ENCODE measurements at places on chromosomes 4 and X. TPM values are rescaled to one million over a fixed set of nuclear protein-coding genes. Genes with fewer than 3 reads are reported as not detected.

The P2RY10 gene
- 169 TPM for total RNA-seq

The COL4A6 gene
- not detected for total RNA-seq

GRCh38 chr4:122762966-122763716 is 30.6 kb downstream of the BBS12 start:
- H3K27me3 ChIP-seq: no peaks in the 10 kb centered on the region
- peaks cover 13% of the 10 kb centered on the region for H3K4me1 ChIP-seq
- no peak for DNase-seq
- no peaks in the 10 kb centered on the region for H3K36me3 ChIP-seq
- H3K4me3 ChIP-seq: no peak overlapping the region

DNA sequence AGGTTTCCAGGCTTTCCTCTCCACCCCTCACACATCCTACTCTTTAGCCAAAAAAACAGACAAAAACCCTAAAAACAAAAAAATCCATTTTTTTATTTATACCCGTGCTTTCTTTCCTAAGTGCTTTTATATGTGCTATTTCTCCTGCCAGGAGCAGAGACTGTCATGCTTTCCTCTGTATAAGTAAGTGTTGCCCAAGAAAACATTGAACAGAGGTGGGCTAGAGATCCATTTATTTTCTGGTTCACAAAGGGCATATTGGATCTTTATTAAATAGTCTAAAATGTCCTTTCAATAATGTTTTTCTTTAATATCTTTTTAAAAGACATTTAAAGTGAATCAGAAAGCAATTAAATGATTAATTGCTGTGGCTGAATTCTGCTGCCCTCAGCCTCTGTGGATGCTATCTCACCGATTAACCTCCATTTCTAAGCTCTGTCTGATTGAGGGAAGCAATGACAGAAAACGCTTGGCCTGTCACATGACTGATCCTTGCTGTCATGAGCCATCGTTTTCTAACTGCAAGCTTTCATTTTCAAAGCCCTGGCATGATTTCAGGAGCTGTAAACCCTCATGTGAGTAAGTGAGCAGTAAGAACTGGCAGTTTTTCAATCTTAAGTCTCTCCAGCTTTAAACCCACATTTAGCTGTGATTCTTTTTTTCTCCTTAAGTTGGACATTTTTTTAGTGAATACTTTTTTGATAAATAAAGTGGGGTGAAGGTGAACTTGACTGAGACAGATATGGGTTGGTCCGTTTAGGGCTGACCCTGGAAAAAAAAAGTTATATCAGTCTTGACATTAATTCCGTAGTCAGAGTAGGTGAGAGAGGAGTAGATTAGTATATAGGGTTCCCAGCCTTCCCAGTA is 180.7 kb upstream of the PGRMC2 start:
- no peak overlapping the region for H3K27ac ChIP-seq
- no peaks in the 10 kb centered on the region for H3K27me3 ChIP-seq
- H3K4me1 ChIP-seq: no peaks in the 10 kb centered on the region
- no peaks in the 10 kb centered on the region for H3K36me3 ChIP-seq
- DNase-seq: no peak
- no peak overlapping the region for H3K4me3 ChIP-seq

- H3K27me3 ChIP-seq: no peaks in the 10 kb centered on the region
- peak overlapping the region; percentile 68 for H3K27ac ChIP-seq
- DNase-seq: no peak
Observed at GRCh38 chr4:699816-700580, 5.6 kb upstream of the PCGF3 start.

The TASL gene
- total RNA-seq: 27.0 TPM

GRCh38 chr4:76251441-76252270 is at the start of gene FAM47E:
Gene FAM47E, plus strand, starts transcription at chr4:76251721. Its CDS starts 26 bp downstream, at chr4:76251747.
- H3K27ac ChIP-seq: no peak within 1 kb of the TSS
- H3K4me3 ChIP-seq: no peak within 1 kb of the TSS
- DNase-seq: peak; percentile 44
- no peaks in the 10 kb centered on the region for H3K36me3 ChIP-seq
- peaks cover 8% of the 10 kb centered on the region for H3K4me1 ChIP-seq
- peaks cover 33% of the 10 kb centered on the region for H3K27me3 ChIP-seq

- no peak for DNase-seq
- no peaks in the 10 kb centered on the region for H3K27me3 ChIP-seq
- no peak overlapping the region for H3K4me3 ChIP-seq
- H3K36me3 ChIP-seq: no peaks in the 10 kb centered on the region
- no peak overlapping the region for H3K27ac ChIP-seq
- H3K4me1 ChIP-seq: no peaks in the 10 kb centered on the region
Observed at GRCh38 chr4:45910511-45910910, 213.3 kb downstream of the GABRG1 start.

DNA sequence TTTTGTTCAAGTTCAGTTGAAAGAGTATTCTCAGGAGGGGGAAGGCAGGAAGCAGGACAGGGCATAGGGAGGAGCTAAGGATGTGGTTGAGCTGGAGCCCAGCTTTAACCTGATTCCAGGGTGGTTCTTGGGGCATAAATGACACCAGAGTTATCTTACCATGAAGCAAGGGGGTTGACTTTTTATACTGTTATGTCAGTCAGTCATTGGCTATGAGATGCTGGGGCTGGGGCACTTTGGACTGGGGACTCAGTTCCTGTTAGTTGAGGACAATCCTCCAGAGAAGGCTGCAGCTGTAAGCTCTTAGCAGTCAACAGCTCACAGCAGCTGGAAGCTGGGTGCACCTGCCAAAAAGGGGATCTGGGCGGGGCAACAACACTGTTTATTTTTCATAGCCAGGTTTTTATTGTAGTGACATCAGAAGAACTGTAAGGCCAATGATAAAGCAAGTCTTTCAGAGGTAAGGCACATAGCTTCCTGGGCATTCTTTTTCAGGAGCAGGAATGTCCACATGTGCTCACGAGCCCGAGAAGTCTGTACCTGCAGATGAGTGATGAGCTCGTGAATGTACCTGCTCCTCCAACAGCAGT is 78.5 kb downstream of the MID1IP1 start:
- H3K4me1 ChIP-seq: peaks cover 34% of the 10 kb centered on the region
- no peaks in the 10 kb centered on the region for H3K36me3 ChIP-seq
- H3K27ac ChIP-seq: peak overlapping the region; percentile 78

DNA sequence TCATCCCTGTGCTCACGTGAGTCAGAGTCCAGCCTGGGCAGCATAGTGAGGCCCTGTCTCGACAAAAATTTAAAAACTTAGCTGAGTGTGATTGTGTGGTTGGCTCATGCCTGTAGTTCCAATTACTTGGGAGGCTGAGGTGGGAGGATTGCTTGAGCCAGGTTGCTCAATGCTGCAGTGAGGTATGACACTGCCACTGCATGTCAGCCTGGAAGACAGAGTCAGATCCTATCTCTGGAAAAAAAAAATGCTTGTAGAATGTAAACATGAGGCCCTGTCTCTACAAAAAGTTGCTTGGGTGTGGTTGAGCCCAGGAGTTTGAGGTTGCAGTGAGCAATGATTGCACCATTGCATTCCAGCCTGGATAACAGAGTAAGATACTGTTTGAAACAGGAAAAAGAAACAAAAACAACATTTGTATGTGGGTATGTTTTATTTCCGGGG is 11.3 kb upstream of the YTHDC1 start:
- H3K36me3 ChIP-seq: no peaks in the 10 kb centered on the region
- no peaks in the 10 kb centered on the region for H3K4me1 ChIP-seq
- no peak for DNase-seq
- H3K27ac ChIP-seq: no peak overlapping the region
- no peak overlapping the region for H3K4me3 ChIP-seq

DNA sequence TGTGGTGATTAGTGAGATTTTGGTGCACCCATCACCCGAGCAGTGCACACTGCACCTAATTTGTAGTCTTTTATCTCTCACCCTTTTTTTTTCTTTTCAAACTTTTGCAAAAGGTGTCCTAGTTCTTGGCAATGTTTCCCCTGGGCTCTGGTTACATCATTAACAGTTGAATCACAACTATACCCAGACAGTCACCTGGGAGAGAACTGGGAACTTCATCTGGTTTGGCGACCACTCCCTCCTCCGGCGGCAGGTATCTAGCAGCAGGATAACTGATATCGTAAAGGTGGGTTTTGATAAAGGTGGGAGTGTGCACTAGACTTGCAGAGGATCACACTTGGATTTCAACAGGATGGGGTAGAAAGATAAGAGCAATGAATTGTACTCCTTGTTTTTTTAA is 140.5 kb downstream of the CHIC2 start:
- no peaks in the 10 kb centered on the region for H3K4me1 ChIP-seq
- no peak overlapping the region for H3K4me3 ChIP-seq
- H3K27me3 ChIP-seq: no peaks in the 10 kb centered on the region
- no peak overlapping the region for H3K27ac ChIP-seq
- no peaks in the 10 kb centered on the region for H3K36me3 ChIP-seq

The SMR3B gene
- not detected for total RNA-seq

GRCh38 chr4:139738846-139739613 is 73.4 kb downstream of the MGST2 start:
- peaks cover 19% of the 10 kb centered on the region for H3K27me3 ChIP-seq
- no peak for DNase-seq
- H3K36me3 ChIP-seq: no peaks in the 10 kb centered on the region
- H3K4me1 ChIP-seq: peaks cover 15% of the 10 kb centered on the region

GRCh38 chr4:130486186-130486585 is 1390.2 kb downstream of the C4orf33 start:
- no peak overlapping the region for H3K27ac ChIP-seq
- no peaks in the 10 kb centered on the region for H3K4me1 ChIP-seq
- H3K27me3 ChIP-seq: no peaks in the 10 kb centered on the region
- no peaks in the 10 kb centered on the region for H3K36me3 ChIP-seq
- no peak overlapping the region for H3K4me3 ChIP-seq

The MRPS18C gene
- 45.0 TPM for total RNA-seq

- no peak for DNase-seq
- H3K4me3 ChIP-seq: no peak overlapping the region
- H3K27ac ChIP-seq: no peak overlapping the region
- H3K27me3 ChIP-seq: no peaks in the 10 kb centered on the region
- no peaks in the 10 kb centered on the region for H3K36me3 ChIP-seq
Observed at GRCh38 chr4:72507167-72507566, 61.9 kb downstream of the ADAMTS3 start.

GRCh38 chr4:108794136-108794535 is 31.3 kb upstream of the ETNPPL start:
- no peak for DNase-seq
- H3K36me3 ChIP-seq: no peaks in the 10 kb centered on the region
- H3K4me1 ChIP-seq: no peaks in the 10 kb centered on the region
- H3K27ac ChIP-seq: no peak overlapping the region
- no peaks in the 10 kb centered on the region for H3K27me3 ChIP-seq
- no peak overlapping the region for H3K4me3 ChIP-seq

The LYAR gene
- total RNA-seq: 11.5 TPM

The XAGE1A gene
- not detected for total RNA-seq

GRCh38 chr4:153748378-153748777 is 11.4 kb downstream of the RNF175 start:
- no peaks in the 10 kb centered on the region for H3K36me3 ChIP-seq
- H3K4me3 ChIP-seq: no peak overlapping the region
- peaks cover 3% of the 10 kb centered on the region for H3K27me3 ChIP-seq
- no peak overlapping the region for H3K27ac ChIP-seq

The GSX2 gene
- 0.58 TPM for total RNA-seq

The TCP11X2 gene
- not detected for total RNA-seq

The RAB40A gene
- 0.67 TPM for total RNA-seq

DNA sequence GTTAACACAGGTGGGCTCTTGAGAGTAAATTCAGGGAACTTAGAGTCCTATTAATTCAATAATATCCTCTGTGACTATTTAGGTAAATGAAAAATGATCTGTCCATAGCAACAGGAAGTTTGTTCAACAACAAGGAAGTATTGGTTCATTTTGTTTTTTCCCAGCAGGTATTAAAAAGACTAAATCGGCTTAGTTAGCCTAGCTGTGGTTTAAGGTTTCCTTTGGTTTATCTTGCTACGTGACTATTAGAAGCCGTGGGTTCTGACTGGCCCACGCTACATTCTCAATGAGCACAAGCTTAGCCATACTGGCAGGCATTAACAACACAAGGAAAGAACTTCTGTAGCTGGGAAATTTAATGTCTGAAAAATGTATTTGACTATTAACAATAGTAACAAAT is 168.8 kb upstream of the HS3ST1 start:
- DNase-seq: no peak
- H3K4me3 ChIP-seq: no peak overlapping the region
- H3K36me3 ChIP-seq: no peaks in the 10 kb centered on the region
- H3K27ac ChIP-seq: no peak overlapping the region

- H3K4me3 ChIP-seq: no peak overlapping the region
- no peak for DNase-seq
- H3K27ac ChIP-seq: no peak overlapping the region
- no peaks in the 10 kb centered on the region for H3K36me3 ChIP-seq
- H3K4me1 ChIP-seq: peaks cover 11% of the 10 kb centered on the region
Observed at GRCh38 chrX:72280321-72280845, 3.3 kb upstream of the RPS4X start.

- H3K4me1 ChIP-seq: peaks cover 8% of the 10 kb centered on the region
- DNase-seq: peak; percentile 7
- H3K4me3 ChIP-seq: no peak overlapping the region
Observed at GRCh38 chrX:40300286-40300890, 202.6 kb upstream of the BCOR start.

Data from B cell (primary cell).